Kidney (tissue), 22 donors: ENCODE measurements at places on chromosomes 7 and 10. TPM values are rescaled to one million over a fixed set of nuclear protein-coding genes. Genes with fewer than 3 reads are reported as not detected.

Gene LGI1
- total RNA-seq = not detected

Gene ARHGEF35
- total RNA-seq = 22.1 TPM

Gene DLD
- total RNA-seq = 78.6 TPM

Gene RHBDD2
- total RNA-seq = 89.5 TPM

Gene TES
- total RNA-seq = 108 TPM

Gene WEE2
- total RNA-seq = 0.06 TPM

Gene COBL
- total RNA-seq = 42.7 TPM
